Iris pigment epithelial cell (primary cell): ENCODE measurements at places on chromosomes 2 and 18.
A peak's percentile ranks its signal among the peaks of the same experiment; 100 is the strongest.

DNA sequence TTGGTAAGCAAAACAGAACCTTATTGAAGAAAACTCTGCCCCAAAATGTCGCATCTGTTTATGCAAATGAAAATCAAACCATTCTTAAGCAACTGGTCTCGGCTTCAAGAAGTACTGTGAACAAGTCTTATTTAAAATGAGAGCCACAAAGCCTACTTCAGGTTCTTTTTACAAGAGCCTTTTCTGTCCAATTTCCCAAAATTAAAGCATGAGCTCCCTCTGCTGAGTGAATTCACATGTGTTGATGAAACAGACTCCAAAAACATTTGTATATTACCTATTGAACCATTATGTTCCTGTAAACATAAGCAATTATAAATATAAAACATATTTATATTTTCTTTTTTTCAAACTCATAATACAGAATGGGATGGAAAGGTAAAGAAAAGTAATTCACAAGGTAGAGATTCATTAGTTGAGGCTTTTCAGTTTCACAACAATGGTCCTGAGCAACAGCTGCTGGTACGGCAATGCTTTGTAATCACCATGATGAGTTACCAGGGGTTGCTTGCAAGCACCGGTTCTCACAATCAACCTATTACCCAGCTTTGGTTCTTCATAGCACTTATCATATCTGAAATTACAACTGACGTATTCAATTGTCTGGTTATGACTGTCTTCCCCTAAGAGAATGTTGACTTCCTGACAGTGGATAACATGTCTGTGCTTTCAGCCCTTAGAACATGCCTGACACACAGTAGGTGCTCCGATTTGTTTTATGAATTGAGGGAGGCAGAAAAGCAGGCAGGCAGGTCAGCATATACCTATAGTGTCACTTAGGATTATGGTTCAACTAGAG is 108.4 kb upstream of the BZW1 start:
- peak; percentile 81 for DNase-seq

DNA sequence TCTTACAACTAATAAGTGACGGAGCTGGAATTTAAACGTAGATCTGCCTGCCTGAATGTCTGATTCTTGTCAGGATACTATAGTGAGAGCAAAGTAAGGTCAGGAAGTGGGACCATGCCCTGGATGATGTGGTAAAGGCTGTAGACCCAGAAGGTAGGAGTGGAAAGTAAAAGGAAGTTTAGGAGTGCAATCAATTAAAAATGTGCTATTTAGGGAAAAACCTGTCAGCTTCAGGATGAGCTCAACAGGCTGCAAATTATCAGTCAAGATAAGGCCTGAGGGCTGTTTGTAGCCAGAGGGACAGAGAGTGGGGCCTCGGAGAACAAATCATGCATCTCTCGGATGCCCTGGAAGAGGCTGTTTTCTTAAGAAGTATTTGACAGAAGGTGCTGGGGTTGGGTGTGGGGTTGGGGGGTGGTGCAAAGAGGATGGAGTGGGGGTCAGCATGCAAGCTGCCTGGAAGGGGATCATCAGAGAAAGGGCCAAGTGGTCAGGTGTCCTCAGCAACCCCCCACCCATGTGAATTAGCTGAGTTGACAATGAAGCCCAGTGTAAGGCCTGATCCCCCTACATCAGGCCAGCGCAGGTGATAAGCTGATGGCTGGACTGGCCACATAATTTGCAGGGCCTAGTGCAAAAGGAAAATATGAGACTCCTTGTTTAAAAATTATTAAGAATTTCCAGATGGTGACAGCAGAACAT is 53.2 kb upstream of the MAPRE3 start:
- DNase-seq = no peak

- peak; percentile 71 for DNase-seq
Observed at GRCh38 chr2:181677912-181678586, 2.3 kb downstream of the NEUROD1 start.

DNA sequence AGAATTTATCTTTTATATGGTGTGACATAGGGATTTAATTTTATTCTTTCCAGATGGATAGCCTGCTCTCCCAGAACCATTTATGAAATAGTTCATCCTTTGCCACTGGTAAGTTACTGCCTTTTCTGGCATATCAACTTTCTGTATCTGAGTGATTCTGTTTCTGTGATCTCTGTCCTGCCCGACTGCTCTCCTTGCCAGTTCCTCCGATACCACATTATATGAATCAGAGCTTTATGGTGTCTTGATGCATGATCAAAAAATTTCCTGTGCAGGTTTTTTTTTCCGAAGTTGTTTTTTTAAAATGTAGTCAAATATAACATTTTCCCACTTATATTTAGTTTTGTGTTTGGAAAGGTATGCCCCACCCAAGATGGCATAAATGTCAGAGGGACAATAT is 242.5 kb downstream of the CYP26B1 start:
- no peak for DNase-seq

- no peak for DNase-seq
Observed at GRCh38 chr18:73766910-73767515, 380.6 kb downstream of the FBXO15 start.

- peak; percentile 40 for DNase-seq
Observed at GRCh38 chr2:135913727-135914365, 37.6 kb upstream of the MCM6 start.
